Uterus (tissue), 4 donors: ENCODE measurements at places on chromosomes 12 and 14. TPM values are rescaled to one million over a fixed set of nuclear protein-coding genes. Genes with fewer than 3 reads are reported as not detected.

Gene GLIPR1L1
- total RNA-seq = not detected

Gene DTX1
- 2.8 TPM for total RNA-seq

Gene CDKN3
- not detected for total RNA-seq

Gene TMX1
- total RNA-seq = 31.5 TPM

Gene CDKL1
- total RNA-seq = 11.8 TPM

Gene PCK2
- 19.4 TPM for total RNA-seq

Gene PDE3A
- 15.0 TPM for total RNA-seq

Gene ANKRD33
- total RNA-seq = 0.14 TPM

Gene ATP5MC2
- 215 TPM for total RNA-seq

Gene AICDA
- total RNA-seq = not detected

Gene SEC23A
- total RNA-seq = 133 TPM

Gene ACVRL1
- 52.1 TPM for total RNA-seq

Gene HPD
- total RNA-seq = not detected

Gene OR4N5
- total RNA-seq = not detected

Gene CLEC4A
- total RNA-seq = not detected

Gene PCBP2
- total RNA-seq = 929 TPM

Gene WNT1
- total RNA-seq = not detected

Gene NOVA1
- total RNA-seq = 13.1 TPM

Gene OGFOD2
- 13.3 TPM for total RNA-seq

Gene EML1
- total RNA-seq = 51.4 TPM

Gene IRF9
- 76.7 TPM for total RNA-seq

Gene PLCZ1
- not detected for total RNA-seq

Gene YBX3
- 213 TPM for total RNA-seq

Gene LRRK2
- 17.1 TPM for total RNA-seq

Gene CD69
- 2.4 TPM for total RNA-seq

Gene CYP27B1
- not detected for total RNA-seq

Gene ADAM21
- 0.07 TPM for total RNA-seq

Gene RHEBL1
- not detected for total RNA-seq
